ENCODE measurements at places on chromosomes 5 and 9. TPM values are rescaled to one million over a fixed set of nuclear protein-coding genes. Genes with fewer than 3 reads are reported as not detected.

DNA sequence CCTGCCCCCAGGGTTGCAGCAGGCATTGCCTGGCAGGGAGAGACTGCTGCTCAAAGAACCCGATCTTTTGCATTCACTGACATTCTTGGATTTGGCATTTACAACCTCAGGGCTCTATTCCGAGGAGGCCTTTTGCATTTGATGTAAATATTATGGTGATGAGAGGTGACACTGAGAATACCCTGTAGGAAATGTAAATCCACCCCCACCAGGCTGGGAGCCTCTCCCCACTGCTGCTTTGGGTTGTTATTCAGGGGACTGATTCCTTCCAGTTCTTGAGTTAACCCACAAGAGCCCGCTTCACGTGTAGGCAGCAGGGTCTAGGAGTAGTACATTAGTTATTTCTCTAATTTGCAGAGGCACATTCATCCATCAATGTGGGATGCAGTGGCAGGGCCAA is 55.5 kb upstream of the ARAP3 start:
- no peak for DNase-seq

DNA sequence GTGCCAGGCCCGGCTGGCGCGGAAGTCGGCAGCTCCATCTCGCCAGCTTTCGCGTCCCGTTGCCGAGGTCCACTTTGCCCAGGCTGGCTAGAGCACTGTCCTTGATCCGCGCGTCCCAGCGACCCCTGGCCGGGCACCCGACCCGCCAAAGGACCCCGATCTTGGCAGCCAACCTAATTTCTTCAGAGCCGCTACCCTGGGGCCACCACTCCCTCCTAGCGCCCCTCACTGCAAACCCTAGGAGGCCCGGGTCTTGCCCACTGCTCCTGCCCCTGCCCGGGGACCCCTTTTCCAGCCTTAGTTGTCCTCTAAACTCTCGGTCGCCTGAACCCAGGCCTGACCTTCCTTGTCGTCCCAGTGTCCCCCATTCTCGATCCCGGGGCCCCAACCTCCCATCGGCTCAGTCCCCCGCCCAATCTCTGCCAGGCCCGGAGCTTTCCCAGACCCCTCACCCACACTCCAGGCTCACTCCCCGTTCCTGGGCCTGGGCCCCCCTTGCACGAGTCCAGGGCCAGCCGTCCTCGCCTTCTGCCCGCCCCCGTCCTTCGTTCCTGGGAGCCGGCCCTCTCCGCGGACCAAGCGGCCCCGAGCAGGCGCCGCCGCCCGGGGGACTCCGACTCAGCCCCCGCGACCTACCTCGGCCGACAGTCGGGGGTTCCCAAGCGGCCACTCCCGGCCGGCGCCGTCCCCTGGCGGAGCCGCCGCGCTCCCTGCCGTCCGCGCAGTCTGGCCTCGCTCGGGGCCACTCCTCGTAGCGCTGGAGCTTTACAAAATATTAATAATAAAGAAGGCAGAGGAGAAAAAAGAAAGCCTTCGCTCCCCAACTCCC is 701 bp upstream of the LMX1B start:
- DNase-seq: no peak

DNA sequence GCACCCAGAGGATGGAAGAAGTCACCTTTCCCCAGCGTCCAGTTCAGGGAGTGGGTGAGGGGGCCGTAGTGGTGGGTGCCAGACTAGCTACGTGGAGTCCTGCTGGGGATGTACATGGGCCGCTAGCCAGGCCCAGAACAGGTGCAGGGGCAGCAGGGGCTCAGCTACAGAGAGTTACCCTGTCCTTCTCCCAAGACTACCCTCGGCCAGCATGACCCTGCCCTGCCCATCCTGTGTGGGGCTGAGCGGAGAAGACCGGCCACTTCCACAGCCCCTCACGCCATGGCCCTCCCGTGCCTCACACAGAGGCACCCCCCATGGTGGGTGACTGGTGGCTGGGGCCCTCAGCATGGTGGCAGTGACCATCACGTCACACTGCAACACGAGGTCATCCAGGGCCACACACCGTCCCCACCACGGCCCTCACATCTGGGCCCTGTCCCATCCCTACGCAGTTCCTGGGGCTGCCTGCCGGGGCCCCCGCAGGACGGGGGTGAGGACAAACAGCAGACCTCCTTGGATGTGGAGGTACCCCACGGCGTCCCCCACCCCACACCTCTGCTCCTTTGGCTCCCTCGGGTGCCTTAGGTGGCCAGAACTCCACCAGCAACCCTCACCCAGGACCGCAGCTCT is 977 bp upstream of the DPP7 start:
- no peak for DNase-seq

DNA sequence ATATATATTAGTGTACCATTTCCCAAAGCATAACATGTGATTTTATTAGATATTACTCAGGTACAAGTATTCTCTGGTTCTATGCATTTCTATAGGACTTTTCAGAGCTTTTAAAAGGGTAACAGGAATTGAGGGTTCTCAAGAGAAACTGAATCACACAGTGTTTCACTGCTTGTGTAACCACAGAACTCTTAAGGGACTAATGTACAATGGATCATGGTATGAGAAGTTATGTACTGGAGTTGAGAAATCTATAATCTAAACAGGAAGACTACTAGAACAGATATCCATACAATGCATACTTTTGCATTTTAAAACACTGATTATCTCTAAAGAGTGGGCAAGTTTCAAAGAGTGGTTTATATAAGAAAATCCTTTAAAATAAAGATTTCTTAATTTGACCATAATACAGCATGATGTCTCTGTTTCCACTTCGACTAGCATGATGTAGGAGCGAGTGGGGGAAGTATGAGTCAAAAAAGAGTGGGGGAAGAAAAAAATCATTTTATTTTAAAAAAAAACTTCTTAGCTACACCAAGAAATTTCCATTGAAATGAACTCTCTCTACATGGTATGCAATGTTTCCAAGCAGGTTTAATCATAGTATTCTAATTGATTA is 183.5 kb downstream of the RFX3 start:
- DNase-seq: no peak

GRCh38 chr9:102521097-102521755 is 473.9 kb upstream of the CYLC2 start:
- DNase-seq: no peak

GRCh38 chr9:129338724-129339430 is 160.8 kb upstream of the IER5L start:
- DNase-seq: no peak

DNA sequence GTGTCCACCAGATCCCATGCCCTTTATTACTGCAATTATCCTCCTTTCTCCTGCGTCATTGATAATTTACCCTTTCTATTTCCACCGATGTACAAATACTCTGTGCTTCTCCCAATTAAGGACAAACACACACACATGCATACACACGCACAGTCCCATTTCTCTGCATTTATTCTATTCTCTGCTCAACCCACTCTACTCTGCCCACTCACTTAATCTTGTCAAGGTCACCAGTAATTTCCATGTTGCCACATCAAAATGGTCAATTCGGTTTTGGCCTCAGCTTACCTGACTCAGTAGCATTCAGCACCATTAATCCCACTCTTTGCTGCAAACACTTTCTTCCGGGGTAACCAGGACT is 14.6 kb upstream of the STRBP start:
- no peak for DNase-seq

DNA sequence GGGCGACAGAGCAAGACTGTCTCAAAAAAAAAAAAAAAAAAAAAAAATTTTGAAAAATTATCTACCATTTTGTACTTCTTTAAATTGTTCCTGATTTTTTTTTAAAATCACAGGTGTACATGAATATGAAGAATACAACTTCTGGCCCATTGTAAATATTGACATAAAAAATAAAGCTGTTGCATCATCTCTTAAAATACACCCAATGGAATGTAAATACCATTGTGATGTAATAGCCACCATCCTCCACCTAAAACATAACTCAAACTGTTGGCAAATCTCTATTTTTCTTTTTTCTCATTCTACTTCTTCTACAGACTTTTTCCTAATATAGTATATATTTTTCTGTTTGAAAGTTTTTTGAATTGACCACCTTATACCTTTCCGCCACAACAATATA is 61.0 kb upstream of the TEX48 start:
- DNase-seq: no peak

DNA sequence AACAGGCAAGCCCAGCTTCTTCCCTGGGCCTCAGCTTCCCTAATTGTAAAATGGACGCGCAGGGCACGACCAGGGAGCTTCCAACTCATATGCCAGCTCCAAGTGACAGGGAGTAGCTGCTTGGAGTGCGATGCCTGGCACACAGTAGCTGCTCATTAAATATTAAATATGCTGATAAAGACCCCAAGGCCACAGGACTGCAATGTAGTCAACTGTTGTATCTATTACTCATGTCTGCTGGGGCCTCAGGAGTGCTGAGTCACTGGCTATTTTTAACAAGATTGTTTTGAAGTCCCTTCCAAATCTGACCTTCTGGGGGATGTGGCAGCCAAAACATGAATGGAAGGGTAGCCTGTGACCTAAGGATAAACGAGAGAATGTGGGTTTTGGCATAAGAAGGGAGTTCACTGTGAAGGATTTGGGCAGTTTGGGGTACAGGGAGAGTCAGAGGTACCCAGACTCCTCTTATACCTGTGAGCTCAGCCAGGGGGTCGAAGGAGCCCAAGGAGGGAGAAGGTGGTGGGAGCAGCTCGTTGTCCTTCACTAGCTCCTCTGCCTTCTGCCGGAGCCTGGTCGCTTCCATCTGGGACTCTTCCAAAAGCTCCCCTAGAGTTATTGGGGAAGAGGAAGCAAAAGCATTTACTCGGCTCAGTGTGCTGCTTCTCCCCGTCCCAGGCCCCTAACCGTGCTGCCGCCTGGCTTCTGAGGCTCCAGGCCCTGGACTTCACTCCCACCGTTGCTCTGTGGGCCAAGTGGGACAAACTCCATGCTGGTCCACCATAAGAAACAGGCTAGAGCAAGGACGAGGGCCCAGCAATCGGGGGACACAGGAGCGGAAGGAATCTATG is 17.5 kb downstream of the TNIP1 start:
- DNase-seq: no peak

GRCh38 chr5:118593003-118593328 is 395.4 kb downstream of the DTWD2 start:
- DNase-seq: no peak

DNA sequence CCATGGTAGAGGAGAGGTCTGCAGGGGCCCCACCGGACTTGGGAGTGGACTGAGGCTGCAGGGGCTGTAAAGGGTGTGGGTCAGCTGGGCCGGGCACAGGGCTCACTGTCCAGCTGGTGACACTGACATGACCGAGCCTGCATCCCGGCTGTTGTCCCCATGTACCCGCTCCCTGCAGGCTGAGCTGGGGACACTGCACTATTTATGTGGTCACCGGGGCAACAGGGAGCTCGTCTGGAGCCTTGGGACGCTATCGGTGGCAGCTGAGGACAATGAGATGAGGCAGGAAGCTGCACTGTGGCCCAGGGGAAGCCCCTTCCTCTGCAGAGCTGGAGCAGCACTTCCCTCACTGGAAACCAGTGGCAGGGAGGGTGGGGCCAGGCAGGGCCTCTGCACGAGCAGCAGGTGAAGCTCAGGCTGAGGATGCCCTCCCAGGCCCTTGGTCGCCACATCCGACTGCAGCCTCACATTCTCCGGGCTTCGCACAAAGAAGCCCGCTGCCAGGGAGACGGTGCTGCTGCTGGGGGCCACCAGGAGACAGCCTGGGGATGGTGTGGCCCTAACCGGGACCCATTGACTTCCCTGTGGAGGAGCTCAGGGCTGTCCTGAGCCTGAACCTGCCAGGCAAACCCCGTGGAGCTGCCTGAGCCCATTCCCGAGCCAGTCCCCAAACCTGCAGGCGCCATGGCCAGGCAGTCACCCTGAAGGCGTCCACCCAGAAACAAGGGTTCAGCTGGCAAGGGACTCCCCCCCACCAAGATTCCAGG is 26.4 kb downstream of the ZDHHC11B start:
- DNase-seq: no peak

- DNase-seq: no peak
These were observed 127.0 kb downstream of the MAN2A1 start for GRCh38 chr5:109816732-109817131.

DNA sequence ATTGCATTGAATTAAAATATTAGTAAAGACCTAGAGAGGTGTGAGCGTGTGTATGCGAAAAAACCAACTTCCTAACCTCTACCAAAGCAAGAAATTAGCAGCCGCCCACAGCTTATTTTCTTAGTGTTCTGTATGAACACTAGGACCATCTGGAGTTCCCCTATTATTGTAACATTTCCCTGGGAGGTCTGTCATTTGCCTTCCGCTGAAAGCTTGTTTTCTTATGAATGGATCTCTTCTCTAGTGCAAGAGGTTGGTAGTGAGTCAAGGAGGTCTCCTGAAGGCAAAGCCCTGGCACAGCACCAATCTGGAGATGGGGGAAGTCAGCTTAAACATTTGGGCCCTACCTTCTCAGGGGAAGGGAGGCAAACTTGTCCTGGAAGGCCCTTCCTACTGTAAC is 10.8 kb downstream of the TNFSF8 start:
- DNase-seq: no peak

DNA sequence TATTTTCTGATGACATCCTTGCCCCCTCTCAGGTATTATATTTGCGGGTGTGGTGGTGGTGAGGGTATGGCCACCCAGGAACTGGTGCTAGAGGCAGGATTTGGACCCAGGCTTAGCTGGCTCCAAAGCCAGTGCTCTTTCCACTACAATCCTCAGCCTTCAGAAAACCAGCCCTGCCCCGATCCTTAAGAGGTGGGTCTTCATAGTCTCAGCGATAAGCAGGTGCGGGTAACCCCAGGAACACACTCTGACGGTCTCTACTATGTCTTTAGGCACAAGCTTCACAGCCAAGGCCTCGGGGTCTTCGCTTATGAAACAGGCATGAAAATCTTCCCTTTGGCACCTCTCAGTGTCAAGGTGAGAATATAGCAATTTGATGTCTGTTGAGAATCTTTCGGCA is 169.3 kb downstream of the FGF18 start:
- no peak for DNase-seq

DNA sequence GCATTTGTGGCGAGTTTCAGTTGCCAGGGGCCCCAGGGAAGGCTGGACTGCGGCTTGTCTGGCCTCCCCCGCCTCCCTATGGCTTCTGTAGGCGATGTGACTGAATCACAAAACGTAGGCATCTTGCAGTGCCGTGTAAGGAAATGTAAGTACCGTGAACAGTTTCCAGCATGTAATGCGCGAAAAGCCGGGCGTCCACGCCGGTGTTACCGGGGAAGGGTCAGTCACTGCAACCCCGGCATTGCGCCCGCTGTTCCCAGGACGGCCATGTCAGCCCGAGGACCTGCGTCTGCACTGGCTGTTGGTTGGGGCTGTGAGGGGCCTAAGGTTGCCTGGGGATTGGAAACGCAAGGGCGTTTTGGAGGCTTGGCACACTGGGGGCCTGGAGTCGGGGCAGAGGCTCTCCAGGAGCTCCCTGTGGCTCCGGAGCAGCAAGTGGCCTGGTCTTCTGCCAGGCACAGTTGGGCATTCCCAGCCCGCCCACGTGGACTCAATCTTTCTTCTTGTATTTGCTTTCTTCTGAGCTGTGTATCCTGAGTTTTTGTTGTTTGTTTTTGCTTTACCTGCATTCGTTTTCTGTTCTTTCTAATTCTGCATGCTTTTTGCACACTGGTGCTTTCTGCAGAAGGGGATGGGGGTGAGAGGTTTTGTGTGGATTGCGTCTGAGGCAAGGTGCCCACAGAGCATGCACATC is 36.9 kb upstream of the PLEKHG4B start:
- DNase-seq: no peak

Gene CDX1
- polyA plus RNA-seq: 0.62 TPM

Gene CKMT2
- polyA plus RNA-seq: 4.4 TPM

Gene PCDHGB7
- 16.9 TPM for polyA plus RNA-seq

Gene GDA
- 0.40 TPM for polyA plus RNA-seq

Gene TSLP
- polyA plus RNA-seq: 0.11 TPM
